A549 treated with DMSO at 1 μM for 4 hours (cell line): ENCODE measurements at places on chromosomes 6 and 20. TPM values are rescaled to one million over a fixed set of nuclear protein-coding genes. Genes with fewer than 3 reads are reported as not detected.

The EPHA7 gene
- 0.04 to 0.16 TPM (median 0.11 TPM) in 5 replicates for total RNA-seq

The PRND gene
- not detected in 5 replicates for total RNA-seq

The POU5F1 gene
- 2.5 to 4.6 TPM (median 3.8 TPM) in 5 replicates for total RNA-seq

The ADGB gene
- total RNA-seq: not detected in 5 replicates

The TINAG gene
- not detected in 5 replicates for total RNA-seq

The SMLR1 gene
- not detected in 5 replicates for total RNA-seq

The TNF gene
- 0.10 to 0.22 TPM (median 0.11 TPM) in 3 of 5 replicates, not detected in the others for total RNA-seq

The SLC4A11 gene
- 5.3 to 7.2 TPM (median 6.2 TPM) in 5 replicates for total RNA-seq

The SCGN gene
- total RNA-seq: 0.06 to 0.23 TPM (median 0.16 TPM) in 3 of 5 replicates, not detected in the others

The IMPG1 gene
- not detected in 5 replicates for total RNA-seq

The SPATS1 gene
- not detected in 5 replicates for total RNA-seq

The NKX2-4 gene
- total RNA-seq: 0.03 to 0.08 TPM (median 0.07 TPM) in 3 of 5 replicates, not detected in the others

The OVOL2 gene
- total RNA-seq: 0.10 to 0.20 TPM (median 0.13 TPM) in 3 of 5 replicates, not detected in the others

The LY86 gene
- not detected in 5 replicates for total RNA-seq

The SLPI gene
- 9.1 to 13.4 TPM (median 11.7 TPM) in 5 replicates for total RNA-seq

The SDCBP2 gene
- total RNA-seq: 0.79 to 1.1 TPM (median 0.99 TPM) in 5 replicates

The TMX4 gene
- total RNA-seq: 13.9 to 22.0 TPM (median 15.8 TPM) in 5 replicates

The PBOV1 gene
- not detected in 5 replicates for total RNA-seq

The IRF4 gene
- 0.09 to 0.32 TPM (median 0.12 TPM) in 5 replicates for total RNA-seq

The RNF146 gene
- total RNA-seq: 9.2 to 11.4 TPM (median 11.3 TPM) in 5 replicates

The SLC44A4 gene
- 0.05 to 0.36 TPM (median 0.15 TPM) in 3 of 5 replicates, not detected in the others for total RNA-seq

The CHRNA4 gene
- 0.19 to 2.1 TPM (median 0.29 TPM) in 5 replicates for total RNA-seq
